ENCODE measurements at places on chromosomes 11 and 22.

DNA sequence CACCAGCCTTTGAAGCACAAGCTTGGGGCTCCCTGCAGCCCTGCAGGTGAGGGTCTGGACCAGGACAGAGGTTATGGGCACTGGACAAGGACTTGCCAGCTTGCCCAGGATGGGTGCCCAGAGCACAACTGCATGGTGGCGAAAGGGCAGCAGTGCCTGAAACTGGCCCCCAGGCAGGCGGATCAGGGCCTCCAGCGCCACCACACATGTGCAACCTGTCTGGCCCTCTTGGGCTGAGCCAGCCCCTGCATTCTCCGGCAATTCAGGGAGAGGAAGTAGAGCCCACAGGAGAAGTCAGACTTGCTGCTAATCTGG is 18.8 kb downstream of the MB start:
- DNase-seq: no peak

GRCh38 chr11:95327273-95327948 is 96.4 kb upstream of the SESN3 start:
- no peak for DNase-seq

DNA sequence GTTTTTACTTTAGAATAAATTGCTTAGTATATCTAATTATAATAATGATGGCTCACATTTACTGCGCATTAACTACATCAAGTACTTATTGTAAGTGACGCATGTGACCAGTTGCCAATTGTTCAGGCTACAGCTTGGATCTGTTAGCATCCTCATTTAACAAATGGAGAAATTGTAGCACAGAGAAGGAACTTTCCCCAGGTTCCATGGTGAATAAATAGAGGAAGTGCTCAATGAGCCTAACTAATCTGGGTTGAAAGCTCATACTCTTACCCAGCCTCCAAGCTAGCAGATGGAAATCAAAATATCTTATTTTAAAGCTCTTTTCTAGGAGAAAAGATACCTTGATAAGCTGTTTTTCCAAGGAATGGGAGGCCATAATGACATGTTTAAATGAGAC is 19.8 kb downstream of the MMP27 start:
- no peak for DNase-seq

GRCh38 chr11:1770061-1770460 is 6.3 kb upstream of the CTSD start:
- no peak for DNase-seq

DNA sequence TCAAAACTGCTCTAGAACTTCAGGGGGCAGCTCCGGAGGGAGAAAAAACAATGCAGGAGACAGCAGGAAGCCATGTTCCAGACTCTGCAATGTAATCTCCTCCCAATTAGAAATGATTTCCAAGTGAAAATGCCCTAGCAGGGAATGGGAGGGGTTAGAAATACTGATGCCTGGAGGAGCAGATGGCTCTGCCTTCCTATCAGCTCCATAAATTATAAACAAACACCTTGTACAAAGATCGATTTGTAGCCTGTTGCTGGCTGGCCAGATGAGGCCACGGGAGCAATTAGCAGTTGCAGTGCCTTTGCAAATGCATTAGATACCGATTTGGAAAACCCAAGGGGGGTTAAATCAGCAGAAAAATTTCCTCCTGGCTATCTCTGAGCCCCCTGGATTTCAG is 46.6 kb upstream of the CHRM4 start:
- DNase-seq: no peak

DNA sequence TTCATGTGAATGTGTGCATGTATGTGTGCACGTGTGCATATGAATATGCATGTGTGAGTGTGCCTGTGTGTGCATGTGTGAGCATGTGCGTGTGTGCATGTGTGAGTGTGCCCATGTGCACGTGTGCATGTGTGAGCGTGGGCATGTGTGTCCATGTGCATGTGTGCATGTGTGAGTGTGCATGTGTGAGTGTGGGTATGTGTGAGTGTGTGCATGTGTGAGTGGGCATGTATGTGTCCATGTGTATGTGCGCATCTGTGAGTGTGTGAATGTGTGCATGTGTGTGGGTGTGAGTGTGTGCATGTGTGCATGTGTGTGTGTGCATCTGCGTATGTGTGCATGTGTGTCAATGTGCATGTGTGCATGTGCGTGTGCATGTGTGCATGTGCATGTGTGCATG is 94.7 kb downstream of the ST3GAL4 start:
- no peak for DNase-seq

DNA sequence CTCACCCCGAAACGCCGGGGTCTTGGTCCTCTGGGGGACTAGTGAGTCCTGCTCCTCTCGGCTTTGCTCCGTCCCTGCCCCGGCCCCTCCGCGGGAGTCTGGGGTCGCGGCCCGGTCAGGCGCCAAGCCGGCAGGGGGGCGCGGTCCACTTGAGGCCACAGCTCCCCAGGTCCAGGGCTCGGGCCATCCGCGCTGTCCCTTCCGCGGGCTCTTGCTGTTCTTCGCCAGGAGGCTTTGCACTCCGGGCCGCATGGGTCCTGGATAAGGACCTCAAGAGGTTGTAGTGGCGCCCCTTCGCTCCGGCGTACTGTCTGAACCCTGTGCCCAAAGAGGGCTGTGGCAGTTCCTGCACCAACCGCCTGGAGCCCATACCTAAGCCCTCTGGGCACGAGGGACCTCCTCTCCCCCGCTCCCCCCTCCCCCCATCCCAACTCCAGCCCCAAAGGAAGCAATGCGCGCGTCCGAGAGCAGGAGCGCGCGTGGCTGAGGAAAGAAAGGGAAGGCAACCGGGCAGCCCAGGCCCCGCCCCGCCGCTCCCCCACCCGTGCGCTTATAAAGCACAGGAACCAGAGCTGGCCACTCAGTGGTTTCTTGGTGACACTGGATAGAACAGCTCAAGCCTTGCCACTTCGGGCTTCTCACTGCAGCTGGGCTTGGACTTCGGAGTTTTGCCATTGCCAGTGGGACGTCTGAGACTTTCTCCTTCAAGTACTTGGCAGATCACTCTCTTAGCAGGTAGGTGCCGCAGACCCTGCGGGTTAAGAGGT is at the start of gene ADM:
Gene ADM (plus strand): TSS at position 579 of the 767 bp plus-strand sequence. CDS start 628 bp downstream, outside the sequence.
- DNase-seq: no peak

DNA sequence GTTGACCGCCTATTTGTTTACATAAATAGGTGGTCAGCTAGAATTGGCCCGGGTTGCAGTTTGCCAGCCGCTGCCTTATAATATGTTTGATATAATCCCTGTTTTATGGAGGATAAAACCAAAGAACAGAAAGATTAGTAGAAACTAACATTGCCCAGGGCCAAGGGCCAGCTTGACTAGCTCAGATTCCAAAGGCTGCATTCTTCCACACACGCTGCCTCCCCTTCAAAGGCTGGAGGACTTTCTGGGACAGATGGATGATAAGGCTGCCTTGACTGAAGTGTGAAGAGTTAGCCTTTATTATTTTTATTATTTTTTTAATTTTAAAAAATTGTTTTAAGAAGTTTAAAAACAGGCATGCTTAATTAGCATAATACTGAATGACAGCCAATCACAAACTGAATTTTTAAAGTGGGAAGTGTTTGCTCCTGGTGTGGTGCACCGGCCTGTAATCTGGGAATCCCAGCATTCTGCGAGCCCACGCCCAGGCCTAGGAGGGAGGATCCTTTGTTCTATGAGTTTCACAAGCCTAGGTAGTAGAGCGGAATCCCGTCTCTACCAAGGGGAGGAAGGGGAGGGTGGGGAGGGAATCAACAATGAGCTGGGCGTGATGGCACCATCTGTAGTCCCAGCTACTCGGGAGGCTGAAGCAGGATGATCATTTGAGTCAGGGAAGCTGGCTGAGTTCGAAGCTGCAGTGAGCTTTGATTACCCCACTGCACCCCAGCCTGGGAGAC is 114.9 kb downstream of the NAV2 start:
- DNase-seq: no peak
